ENCODE measurements at places on chromosomes 5 and 9.

DNA sequence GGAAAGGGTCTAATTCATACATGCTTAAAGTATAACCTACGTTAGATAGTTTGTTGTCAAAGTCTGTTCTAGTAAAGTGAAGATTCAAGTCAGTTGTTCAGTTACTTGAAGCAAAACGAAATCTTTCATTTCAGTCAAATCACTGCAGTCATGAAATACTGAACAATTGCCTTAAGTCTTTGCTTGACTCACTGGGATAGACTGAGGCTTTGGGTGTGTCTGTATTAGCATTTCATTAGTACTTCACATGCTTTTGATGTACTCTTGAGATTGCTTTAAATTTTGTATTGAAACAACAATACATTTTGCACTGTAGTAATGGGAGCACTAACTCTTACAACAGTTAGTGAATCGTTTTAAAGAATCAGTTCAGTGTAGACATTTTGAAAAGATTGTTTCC, 4.0 kb upstream of the CMYA5 start:
- peak; percentile 21 for DNase-seq

- DNase-seq = no peak
Measured at GRCh38 chr5:168979135-168979534, 321.8 kb downstream of the SLIT3 start.

GRCh38 chr9:134601764-134602163, 39.8 kb upstream of the COL5A1 start:
- peak; percentile 67 for DNase-seq

- DNase-seq = no peak
Measured at GRCh38 chr5:172540099-172540870, 86.0 kb upstream of the SH3PXD2B start.

- DNase-seq = peak; percentile 38
Measured at GRCh38 chr9:88993327-88993726, 2.1 kb downstream of the S1PR3 start.

DNA sequence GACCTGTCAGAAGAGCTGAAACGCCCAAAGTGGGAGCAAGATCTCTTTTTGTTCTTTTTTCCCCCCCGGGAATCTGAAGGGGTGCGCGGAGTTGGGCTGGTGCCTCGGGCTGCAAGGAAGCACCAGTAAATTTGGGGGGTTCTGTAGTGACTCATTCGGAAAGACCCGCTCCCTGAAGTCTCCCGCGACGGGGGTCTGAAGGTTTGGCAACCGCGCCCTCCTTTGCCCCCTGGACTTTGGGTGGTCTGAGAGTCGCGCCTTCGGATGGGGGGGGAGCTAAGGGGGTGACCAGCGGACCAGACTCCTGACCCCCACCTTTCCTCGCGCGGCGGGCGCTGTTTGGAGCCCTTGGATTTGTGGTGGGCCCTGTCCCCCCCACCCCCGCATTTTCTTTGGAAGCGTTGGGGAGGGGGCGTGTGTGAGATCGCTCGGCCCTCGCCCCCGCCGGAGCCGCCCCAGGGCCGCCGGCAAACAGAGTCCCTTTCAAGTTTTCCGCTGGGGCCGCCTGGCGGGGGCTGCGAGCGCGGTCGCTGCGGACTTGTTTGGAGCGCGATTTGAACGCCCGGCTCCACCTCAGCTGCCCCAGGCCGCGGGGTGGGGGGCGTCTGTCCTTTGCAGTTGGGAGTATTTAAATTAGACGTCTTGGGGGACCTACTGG, 2.0 kb downstream of the CXXC5 start:
- DNase-seq = no peak

GRCh38 chr5:63127054-63127453, 548.4 kb downstream of the LRRC70 start:
- peak; percentile 26 for DNase-seq

GRCh38 chr5:52469420-52469819, 318.3 kb upstream of the ITGA1 start:
- no peak for DNase-seq

DNA sequence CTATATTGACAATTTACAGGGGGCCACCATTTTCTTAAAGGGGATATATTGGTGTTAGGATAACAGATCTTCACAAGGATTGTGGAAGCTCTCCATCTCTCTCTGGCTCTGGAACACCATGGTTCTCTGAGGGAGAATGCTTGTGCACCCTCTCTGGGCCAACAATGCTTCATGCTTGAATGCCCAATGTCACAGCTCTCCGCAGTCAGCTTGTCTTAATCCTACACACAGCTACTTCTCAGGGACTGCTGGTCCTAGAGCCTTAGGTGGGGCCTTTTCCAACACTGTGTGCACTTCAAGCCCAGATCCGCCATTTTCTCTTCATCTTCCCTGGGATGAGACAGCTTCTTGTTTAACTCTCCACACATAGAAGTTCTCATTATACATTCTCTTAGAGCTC, 6.9 kb upstream of the PDLIM4 start:
- DNase-seq = no peak

GRCh38 chr5:151498395-151499155, 51.2 kb downstream of the SLC36A1 start:
- DNase-seq = no peak

GRCh38 chr5:114390431-114390830, 28.6 kb downstream of the KCNN2 start:
- peak; percentile 39 for DNase-seq

GRCh38 chr5:175523292-175523691, 44.9 kb downstream of the SFXN1 start:
- DNase-seq = no peak

DNA sequence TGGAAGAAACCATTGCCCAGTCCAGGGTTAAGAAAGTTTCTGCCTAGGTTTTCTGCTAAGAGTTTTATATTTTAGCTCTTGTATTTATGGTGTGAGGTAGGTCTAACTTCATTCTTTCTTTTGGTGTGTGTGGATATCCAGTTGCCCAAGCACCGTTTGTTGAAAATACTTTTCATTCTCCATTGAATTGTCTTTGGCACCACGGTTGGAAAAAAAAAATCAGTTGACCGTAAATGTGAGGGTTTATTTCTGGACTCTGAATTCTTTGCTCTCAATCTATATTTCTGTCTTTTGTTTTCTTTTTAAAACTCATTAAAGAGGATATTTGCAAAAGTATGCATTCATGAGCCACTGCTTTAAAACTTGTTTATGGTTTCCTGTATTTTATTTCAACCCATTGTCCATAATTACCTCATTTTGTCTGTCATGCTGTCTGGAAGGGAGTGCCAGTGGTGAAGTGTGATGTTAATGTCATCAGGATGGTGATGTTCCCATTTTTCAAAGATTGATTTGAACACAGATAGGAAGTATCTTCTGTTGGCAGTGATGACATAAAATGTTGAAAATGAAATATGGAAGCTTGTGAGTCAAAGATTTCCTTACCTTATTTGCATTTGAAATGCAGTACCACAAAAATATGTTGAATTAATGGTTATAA, 33.9 kb downstream of the HABP4 start:
- DNase-seq = no peak

DNA sequence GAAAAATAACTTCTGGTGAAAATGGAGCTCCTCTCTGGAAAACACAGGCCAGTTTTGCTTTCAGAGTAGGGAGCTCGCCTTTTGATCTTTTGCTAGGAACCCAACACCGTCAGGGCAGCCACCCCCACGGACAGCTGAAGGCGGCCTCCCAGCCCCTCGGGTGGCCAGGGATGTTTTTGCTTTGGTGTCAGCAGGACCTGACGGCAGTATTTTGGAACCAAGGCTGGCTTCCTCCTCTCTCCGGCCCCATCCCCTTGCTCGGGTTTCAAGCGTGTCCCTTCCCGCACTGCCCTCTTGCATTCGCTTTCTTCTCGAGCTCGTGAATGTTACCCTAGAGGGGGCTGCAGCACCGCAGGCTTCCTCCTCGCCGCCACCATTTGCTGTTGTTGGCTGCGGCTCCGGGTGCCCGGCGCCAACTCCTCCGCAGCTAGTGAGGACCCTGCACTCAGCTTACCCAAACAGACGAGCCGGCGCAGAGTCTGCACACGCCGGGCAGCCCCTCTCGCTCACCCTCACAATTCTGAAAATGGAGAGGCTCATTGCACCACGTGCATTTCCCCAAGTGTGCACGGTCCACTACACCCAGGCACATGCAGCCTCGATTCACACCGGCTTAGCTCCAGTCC, 35.5 kb upstream of the ADAMTSL1 start:
- peak; percentile 44 for DNase-seq

- DNase-seq = no peak
Measured at GRCh38 chr5:75678155-75678554, 39.1 kb downstream of the POC5 start.

GRCh38 chr5:53109056-53109442, 508 bp downstream of the MOCS2 start:
- no peak for DNase-seq

DNA sequence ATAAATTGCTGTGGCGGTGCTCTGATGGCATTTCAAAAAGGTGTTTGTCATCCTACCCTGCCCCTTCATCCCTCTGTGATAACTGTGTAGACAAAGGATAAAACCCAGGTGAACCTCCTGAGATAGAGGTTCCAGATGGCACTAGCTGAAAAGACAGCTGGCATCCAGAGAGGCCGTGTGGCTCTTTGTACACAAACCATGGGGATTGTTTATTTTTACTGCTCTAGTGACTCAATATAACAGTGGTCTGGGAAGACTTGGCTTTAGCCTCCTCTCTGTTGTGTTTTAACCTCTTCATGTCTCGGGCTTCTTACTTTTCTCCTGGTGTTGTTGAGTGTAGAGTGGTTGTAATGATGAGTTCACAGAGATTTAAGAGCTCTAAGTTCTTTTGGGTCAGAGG, 48.8 kb downstream of the SH3GL2 start:
- peak; percentile 67 for DNase-seq

DNA sequence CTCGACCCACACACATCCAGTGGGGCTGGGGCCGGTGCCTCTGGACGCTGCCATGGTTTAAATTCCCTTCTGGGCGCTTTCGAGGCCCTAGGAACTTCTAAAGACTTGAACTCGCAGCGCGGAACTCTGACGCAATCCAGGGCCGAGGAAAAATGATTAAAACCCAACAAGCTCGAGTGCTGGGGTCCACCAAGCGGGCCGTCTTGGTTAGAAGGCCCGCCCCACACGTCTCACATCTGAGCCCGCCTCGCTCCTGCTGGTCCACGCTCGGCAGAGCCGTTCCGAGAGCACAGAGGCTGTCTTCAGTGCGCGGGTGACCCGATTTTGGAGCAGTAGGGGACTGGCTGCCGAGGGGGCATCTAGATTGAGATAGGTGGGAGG, 1.5 kb downstream of the CRHBP start:
- DNase-seq = no peak

- DNase-seq = no peak
Measured at GRCh38 chr5:118144540-118144939, 843.8 kb downstream of the DTWD2 start.

DNA sequence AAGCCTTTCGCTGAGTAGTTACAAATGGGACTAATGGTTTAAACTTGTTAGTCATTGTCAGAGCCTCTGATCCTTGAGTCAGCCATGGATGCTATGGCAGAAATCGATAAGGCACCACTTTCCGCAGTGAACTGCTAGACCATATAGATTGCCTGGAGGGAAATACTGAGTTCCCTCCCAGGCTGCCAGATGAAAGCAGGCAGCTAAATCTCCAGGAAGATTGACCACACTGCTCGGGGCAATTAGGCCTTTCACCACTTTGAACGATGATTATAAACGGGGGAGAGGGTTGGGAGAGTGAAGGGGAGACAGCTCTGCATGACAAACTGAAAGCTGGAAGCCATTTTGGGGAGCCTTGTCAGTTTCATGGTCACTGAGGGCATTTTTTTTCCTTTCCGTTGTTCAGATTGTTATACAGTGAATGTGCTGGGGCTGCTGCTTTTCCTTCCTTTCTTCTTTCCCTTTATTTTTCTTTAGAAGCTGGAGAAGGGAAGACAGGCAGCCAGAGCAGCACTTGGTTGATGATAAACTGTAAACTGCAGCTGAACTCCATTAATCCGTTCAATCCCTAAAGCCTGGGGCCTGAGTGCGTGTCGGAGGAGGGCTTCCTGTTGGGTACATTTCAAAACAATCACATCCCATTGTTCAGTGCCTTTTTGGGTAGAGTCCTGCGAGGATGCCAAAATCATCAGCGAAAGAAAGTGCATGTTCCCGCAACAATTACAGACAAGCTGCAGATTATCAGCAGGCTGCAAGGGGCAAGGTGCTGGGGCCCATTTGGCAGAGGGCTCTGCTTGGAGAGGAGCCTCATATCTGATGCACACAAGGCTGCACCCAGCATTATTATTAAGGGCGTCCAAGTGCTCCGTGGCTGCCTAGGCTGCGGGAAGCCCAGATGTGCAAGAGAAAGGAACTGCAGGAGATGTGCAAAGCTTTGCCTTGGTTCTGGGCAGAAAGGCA, 308.4 kb downstream of the PSAT1 start:
- no peak for DNase-seq

- peak; percentile 60 for DNase-seq
Measured at GRCh38 chr5:90940227-90940995, 381.8 kb downstream of the ADGRV1 start.

DNA sequence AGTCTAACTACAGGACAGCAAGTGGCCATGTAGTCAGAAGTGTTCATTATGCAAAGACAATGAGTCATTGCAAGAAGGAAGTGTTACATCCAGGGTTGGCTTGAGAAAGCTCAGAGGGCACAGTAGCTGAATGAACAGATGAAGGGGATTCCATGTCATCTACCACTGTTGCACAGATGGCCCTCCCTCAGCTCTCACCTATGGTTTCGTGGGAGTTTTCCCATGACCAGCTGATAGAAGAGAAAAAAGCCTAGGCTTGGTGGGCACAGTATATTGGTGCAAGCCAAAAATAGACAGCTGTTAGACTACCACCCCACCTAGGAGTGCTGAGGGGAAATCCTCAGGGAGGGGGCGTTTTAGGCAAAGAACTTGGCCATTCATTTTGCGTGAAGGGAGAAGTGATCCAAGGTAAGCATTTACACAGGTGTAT, 217.0 kb downstream of the DMRT2 start:
- no peak for DNase-seq

DNA sequence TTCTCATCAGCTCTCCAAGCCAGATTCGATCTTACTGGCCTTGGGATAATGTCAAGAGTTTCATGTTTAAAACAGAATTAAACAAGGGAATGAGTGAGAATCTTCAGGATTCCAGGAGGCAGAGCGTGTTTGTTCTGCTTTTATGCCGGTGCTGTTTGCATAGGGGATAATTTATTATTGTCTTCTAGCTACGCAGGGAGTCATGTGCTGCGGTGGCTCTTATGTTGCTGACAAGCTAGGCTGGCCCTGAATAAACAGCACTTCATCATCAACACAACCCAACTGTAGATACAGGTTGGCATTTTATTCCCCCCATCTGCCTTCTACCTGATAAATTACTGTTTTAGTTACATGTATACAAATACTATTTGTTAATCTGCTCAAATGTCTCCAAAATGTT, 47.1 kb upstream of the PCA3 start:
- no peak for DNase-seq

DNA sequence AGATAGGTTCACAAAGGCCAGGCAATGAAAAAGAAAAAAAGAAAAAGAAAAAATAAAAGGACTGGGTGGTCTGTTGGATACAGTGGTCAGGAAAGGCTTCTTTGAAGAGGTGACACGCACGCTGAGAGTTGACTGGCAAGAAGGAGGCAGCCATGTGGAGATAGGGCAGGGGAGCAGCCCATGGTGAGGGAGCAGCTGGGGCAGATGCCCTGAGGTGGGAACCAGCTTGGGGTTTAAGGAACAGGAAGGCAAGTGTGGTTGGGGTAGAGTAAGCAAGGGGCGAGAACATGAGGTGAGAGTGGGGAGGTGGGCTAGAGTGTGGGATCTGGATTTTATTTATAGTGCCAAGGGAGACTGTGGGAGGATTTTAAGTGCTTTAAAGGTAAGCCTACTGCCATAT, 6.8 kb downstream of the ENHO start:
- DNase-seq = no peak

- DNase-seq = no peak
Measured at GRCh38 chr5:51389577-51390463, 6.6 kb downstream of the ISL1 start.
